ENCODE measurements at places on chromosomes 4 and X. TPM values are rescaled to one million over a fixed set of nuclear protein-coding genes. Genes with fewer than 3 reads are reported as not detected.

Gene ACSL4
- 179 TPM for total RNA-seq

Gene PDE6B
- total RNA-seq = 0.22 TPM

Gene TRIM60
- not detected for total RNA-seq

Gene TRIM61
- 1.5 TPM for total RNA-seq

Gene MTMR8
- 0.11 TPM for total RNA-seq

Gene POLR2B
- total RNA-seq = 140 TPM

Gene KDM5C
- 107 TPM for total RNA-seq

Gene MAGEC2
- not detected for total RNA-seq

Gene CT45A3
- total RNA-seq = not detected

Gene MAGEA12
- not detected for total RNA-seq

Gene TRAPPC2
- 18.6 TPM for total RNA-seq

Gene GPR82
- total RNA-seq = not detected

Gene FAM149A
- total RNA-seq = 4.5 TPM

Gene FRMD7
- total RNA-seq = not detected

Gene TREX2
- total RNA-seq = 1.9 TPM

Gene PDGFC
- total RNA-seq = 133 TPM

Gene YIPF6
- total RNA-seq = 24.5 TPM

Gene SSX4
- total RNA-seq = not detected

Gene RGN
- total RNA-seq = 2.9 TPM

Gene RPA4
- total RNA-seq = 1.00 TPM

Gene FREM3
- total RNA-seq = not detected

All from uterine smooth muscle cell (primary cell).